ENCODE measurements at places on chromosomes 6 and 20.

DNA sequence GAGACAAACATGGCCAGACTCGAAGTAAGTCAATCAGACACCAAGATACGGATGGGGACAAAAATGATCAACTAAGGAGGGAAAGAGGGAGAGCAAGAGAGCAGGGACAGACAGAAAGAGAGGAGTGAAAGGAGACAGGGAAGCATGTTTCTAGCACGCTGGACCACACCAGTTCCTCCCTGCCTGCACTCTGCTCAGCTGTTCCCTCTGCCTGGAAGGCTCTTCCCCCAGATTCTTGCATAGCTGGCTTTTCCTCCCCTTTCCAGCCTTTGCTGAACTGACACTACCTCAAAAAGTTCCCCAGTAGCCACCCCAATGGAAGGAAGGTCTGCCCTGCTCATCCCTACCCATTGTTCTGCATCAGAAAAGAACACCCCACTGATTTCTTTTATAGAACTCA, 185.9 kb downstream of the MAFB start:
- no peak for DNase-seq

DNA sequence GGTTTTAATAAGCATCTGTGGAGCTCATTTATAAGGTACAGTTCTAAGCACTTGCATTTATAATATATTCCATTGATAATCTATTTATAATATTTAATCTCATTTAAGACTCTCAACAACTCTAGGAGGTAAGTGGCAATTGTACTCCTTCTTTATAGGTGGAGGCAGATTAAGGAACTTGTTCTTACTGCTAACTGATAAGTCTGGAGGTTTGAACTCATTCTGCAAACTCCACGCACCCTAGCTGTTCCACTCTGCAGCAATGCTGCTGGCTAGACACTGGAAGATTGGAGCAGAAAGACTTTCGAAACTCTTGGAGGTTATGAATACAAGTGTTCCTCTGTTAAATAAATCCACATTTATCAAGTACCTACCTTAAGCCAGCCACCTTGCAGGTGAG, 793 bp upstream of the HDAC2 start:
- DNase-seq, result no peak

DNA sequence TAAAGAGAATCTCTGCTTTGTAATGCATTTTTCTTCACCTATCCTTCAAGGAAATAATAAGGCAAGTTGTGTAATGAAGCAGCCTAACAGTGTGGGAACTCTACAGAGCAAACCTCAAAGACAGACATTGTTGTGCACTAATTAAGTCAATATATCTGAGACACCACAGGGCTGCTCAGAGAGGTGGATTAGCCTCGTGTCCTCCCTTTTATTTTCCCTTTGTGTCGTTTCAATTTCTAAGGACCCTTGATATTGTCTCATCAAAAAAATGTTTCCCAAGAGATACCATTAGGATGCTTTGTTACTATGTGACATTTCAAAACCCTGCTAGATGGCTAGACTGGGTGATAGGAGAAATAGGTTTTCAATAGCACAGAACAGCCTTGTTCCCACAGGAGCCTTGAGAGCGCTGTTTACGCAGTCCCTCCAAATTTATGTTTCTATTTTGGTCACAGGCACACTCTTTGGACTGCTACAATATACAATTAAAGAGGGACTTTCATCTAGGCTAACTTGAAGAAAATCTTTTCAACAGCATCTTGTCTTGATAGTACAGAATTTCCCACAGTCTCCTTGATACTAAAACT, 23.1 kb downstream of the UBE3D start:
- DNase-seq, result no peak

- DNase-seq, result no peak
These were observed 159.9 kb downstream of the CD83 start for GRCh38 chr6:14277405-14277930.

DNA sequence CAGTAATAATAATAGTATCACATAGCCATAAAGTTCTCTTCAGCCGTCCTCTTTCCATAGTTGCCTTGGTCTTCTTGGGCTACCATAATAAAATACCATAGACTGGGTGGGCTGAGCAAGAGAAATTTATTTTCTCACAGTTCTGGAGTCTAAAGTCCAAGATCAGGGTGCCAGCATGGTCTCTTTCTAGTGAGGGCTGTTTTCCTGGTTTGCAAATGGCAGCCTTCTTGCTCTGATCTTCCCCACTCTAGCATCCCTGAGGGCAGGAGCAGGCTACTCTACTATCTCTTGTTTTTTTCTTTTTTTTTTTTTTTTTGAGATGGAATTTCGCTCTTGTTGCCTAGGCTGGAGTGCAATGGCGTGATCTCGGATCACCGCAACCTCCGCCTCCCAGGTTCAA, 8.2 kb upstream of the BEND3 start:
- DNase-seq, result no peak

DNA sequence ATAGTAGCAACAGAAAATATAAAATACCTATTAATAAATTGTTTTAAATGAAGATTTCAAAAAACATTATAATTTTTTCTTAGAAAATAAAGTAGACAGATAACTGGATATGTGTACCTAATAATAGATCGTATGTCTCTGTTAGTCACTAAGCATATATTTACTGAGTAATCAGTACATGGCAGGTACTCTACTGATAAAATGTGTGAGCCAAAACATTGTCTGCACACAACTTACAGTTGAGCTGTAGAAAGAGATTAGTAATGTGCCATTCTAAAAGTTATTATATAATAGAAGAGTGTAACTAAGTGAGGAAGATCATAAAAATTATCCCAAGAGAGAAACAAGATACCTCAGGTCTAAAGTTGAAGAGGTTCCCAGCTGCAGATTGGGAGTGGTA, 929.9 kb upstream of the EPHA7 start:
- peak; percentile 82 for DNase-seq

- no peak for DNase-seq
These were observed 83.7 kb downstream of the YTHDF1 start for GRCh38 chr20:63132131-63132714.

- DNase-seq, result no peak
These were observed 214.3 kb upstream of the MARCKS start for GRCh38 chr6:113642714-113643406.

- no peak for DNase-seq
These were observed 81.3 kb downstream of the CDH26 start for GRCh38 chr20:60039526-60039925.

GRCh38 chr6:55239099-55239498, 64.8 kb downstream of the HCRTR2 start:
- DNase-seq, result no peak

DNA sequence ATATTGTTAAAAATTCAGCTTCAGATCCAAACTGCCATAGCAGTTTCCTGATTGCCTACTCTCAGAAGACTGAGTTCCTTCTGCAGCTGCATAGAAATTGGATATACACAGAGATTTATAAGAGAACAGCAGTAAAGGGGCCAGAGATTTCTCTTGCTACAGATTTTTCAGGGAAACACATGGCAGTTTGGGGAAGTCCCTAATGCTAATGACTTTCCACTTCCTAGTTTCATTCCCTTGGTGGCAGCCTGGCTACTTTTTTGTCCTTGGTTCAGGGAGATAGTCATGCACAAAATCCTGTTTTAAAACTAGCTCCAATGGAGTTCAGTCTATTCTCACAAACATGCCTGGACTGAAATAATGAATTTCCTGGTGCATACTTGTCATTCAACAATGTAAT, 125.3 kb upstream of the PLCB4 start:
- no peak for DNase-seq

- no peak for DNase-seq
These were observed 74.9 kb downstream of the AGPAT4 start for GRCh38 chr6:161198783-161199460.

DNA sequence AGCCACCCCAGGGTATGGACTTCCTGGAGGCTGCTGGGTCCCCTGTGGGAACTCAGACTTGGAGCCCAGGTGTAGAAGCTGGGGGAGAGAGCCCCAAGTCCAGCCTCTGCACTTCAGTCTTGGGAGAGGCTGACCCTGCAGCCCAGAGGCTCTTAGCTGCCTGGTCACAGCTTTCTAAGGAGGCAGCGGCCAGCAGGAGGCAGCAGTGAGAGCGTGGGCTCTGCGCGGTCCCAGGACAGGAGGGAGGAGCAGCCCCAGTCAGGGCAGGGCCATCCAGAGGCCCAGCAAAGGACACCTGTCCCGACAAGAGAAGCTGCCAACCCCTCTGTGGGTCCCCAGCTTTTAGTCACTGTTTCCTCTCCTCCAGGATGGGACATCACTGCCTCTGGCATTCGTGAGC, 9.4 kb downstream of the TREML2 start:
- no peak for DNase-seq

DNA sequence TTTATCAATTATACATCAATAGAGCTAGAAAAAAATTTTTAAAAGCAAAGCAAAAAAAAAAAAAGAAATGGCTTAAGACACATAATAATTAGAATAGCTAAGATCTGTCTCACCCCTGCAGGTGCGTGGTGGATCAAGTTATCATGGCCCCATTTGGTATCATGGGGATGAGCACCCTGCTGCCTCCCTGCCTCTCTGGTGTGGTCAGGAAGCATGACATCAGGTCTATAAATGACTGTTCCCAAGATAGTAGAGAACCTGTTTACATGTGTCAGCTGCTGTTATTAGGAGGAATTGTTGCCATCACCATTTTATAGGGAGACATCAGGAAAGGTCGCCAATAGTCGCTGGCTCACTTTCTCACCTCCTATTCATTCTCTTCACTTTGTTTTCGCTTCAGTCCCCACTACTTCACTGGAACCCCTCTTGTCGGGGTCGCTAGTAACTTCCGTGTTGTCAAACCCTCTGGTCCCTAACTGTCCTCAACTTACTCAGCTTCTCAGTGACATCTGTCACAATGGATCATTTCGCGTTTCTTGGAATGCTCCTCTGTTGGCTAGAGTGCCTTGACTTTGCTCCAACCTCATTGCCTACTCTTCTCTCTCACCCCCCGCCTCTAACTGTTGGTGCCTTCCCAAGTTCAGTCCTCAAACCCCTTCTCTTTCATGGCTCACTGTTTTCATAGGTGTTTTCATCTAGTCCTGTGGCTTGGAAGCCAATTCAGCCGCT, 4.7 kb downstream of the DNTTIP1 start:
- no peak for DNase-seq

DNA sequence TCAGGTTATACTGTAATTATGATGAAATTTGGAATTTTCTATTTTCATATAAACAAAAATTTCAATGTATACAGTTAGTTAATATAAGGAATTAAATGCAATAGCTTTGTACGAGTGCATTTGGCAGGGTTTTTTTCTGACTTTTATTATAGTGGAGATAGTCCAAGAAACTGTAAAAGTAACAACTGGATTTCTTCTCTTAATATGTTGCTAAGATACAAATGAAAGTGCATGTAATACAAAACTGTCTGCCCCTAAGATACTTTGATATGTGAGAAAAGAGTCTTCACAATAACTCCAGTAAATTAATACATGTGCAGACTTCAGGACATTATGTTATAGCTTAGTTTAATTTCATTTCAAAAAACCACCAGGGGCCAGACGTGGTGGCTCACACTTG, 721.4 kb downstream of the CBLN4 start:
- no peak for DNase-seq

DNA sequence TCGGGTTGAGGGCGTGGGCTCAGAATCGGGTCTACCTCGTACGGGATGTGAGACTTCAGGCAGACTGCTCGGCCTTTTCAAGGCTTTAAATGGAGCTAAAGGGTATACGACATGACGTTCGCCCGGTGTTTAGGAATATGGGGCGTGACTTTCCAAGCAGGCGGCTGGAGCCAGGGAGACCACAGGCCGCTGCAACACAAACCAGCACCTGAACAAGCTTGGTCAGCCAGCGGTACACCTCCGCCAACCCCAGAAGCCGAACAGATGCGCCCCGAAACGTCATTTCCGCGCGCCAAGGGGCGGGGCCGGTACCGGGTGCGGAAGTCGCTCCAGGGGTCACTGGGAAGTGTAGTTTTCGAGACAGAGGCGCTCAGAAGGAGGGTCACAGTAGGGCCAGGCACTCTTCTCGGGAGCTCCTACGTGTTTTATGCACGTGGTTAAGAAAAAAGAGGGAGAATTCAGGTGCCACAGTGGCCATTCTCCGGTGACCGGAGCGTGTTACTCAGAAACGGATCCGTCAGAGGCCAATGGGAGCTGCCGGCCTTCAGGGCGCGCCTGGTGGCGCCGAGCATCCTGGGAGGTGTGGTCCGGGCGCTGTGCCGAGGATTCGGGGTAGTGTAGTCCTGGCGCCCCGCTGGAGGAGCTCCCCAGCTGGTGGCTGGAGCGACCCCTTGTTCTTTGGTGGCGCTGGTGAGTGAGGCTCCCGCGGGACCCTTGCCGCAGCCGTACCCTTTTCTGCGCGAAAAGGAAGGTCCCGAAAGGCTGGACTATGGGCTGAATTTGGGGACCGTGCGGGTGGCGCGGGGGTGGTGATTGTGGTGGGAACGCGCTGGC, at the start of gene ZNF133:
Gene ZNF133, plus strand, starts transcription at position 613 of the 834 bp plus-strand sequence. CDS start 17,160 bp downstream, outside the sequence.
- DNase-seq, result peak; percentile 69

DNA sequence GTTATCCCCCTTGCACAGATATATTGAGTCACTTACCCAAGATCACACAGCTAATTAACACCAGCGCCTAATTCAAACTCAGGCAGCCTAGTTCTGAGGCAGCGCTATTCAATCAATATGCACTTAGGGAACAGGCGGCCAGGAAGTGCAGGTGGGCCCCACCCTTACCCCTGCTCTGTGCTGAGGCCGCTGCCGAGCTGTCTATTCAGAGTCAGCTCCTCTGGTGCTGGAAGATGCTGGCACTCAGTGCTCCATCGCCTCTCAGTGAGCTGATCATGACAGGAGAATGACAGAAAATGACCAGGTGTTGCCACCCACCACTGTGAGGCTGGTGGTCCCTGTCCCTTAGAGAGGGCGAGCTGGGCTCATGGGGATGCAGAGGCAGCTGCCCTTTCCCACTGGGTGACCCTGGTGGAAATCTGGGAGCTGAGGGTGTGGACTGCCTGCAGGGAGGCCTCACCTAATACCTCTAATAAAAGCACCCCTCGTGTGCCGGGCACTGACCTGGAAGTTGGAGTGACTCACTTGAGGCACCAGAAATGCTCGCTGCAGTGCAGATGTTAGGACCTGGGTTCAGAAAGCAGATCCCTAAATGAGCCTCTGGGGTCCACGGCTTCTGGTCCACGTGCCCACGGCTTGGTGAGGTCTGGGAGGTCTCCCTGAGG, 42.5 kb upstream of the CD93 start:
- DNase-seq, result no peak

DNA sequence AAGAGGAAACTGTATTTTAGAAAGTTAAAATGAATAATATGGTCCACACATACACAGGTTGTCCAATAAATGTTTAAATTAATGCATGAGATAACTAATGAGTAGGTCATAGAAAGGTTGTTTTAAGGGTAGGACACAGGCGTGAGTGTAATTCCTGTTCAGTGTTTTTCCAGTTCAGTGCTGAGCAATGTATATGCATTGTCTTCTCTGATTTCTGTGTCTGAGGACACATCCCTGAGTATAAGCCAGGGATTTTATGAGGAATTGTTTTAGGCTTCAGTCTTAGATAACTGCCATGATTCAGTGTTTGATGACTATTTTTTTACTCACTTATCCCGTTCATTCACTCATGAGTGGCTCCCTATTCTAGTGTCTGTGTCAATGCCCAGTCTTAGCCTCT, 298.5 kb upstream of the TBX18 start:
- DNase-seq, result no peak

GRCh38 chr6:87334683-87335082, 5.6 kb upstream of the GJB7 start:
- no peak for DNase-seq

GRCh38 chr6:45371924-45372573, 5.7 kb downstream of the SUPT3H start:
- DNase-seq, result no peak
